Omental fat pad (tissue), 4 donors: ENCODE measurements at places on chromosomes 3 and 15. TPM values are rescaled to one million over a fixed set of nuclear protein-coding genes. Genes with fewer than 3 reads are reported as not detected.

DNA sequence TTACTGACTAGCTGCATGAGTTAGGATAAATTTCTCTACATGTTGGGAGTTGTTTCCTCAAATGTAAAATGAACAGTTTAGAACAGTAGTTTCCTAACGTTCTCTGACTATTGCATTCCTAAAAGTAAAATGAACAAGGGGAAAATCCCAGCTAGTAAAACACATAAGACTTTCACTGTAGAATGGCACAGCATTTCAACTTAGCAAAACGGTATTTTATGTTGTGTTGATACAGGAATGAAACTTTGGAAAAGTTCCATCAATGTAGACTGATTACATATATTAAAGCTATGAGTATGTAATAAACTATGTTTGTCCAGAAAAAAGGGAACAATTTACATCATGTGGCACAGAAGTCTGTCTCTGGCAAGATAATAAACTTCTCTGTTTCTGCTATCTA, 297.4 kb upstream of the EPHA3 start:
- no peak for DNase-seq

GRCh38 chr15:70385711-70386110, 288.0 kb upstream of the TLE3 start:
- no peak for DNase-seq

Gene SYNM
- 13.6 TPM for total RNA-seq

Gene KCNH8
- not detected for total RNA-seq

Gene FRMD5
- total RNA-seq, result 0.24 TPM

DNA sequence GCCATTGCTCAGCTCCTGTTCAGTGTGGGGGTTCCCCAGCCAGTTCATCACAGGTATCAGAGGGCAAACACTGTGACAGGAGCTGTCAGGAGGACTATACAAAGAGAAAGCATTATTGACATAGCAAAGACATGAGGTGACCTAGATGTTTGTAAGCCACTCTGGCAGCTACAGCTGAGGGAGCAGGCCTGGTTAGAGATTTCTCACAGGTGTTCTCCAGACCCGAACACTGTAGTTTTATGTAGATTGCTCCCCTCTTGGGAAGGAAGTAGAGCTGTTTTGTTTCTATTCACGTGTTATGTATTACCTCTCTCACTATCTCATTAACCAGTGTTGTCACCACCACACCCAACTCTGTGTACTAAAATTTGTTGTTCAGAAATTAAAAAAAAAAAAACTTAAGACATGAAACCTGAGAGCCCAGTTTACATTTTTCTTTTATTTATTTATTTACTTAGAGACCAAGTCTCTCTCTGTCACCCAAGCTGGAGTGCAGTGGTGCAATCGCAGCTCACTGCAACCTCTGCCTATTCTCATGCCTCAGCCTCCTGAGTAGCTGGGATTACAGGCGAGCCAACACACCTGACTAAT, 123.7 kb downstream of the RBPMS2 start:
- DNase-seq, result no peak

GRCh38 chr3:196096382-196096953, 14.6 kb upstream of the TFRC start:
- DNase-seq, result no peak

- DNase-seq, result no peak
Observed at GRCh38 chr3:106452096-106452495, 583.3 kb upstream of the CBLB start.

DNA sequence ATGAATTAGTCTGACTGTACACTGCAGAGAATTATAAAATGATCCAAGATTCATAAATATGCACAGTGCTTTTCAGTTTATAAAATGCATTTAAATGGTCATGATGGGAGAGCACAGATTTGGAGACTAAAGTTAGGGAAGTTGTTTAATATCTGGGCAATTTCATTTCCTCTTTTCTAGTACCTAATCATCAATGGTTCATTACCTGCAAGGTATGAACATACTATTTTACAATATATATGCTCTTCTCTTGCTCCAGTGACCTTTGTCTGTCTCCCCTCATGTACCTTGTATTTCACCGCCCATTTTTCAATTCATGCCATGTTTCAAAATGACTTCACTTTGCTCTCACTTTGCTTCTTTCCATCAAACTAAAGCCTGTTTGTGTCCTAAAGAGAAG, 114.5 kb downstream of the SUCNR1 start:
- no peak for DNase-seq

Gene ITIH1
- not detected for total RNA-seq

DNA sequence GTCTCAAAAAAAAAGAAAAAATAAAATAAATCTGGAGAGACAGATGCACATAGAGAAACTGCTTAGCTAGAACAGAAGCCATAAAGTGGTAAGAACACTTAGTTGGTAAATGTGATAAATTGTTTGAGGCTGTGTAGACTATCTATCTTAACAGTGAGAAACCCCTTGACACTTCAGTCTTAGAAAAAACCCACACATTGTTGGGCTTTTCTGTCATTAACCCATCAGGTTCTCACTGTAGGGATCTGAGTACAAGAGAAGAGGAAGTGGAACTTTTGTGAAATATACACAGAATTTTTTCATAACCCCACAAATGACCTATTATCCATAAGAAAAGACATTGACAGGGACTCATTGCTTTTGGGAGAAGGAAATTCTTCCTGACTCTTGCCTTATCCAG, 24.4 kb downstream of the TP63 start:
- no peak for DNase-seq

Gene CLK3
- total RNA-seq, result 86.8 TPM

Gene SLC27A2
- total RNA-seq, result 2.3 TPM

DNA sequence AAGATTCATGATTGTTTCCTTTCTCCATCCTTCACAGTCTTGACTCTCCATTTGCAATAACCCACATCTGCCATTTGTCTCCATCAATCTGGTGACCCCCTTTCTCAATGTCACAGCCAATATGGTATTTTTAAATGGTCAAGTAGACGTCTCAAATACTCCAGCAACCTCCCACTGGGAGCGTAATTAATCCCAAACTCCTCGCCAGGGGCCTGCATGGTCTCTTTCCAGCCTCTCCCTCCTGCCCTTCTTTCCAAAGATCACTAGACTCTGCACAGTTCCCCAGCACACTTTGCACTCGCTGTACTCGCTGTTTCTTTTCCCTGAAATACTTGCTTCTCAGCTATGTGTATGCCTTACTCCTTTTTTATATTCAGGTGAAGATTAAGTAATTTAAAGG, 115.3 kb downstream of the PLCH1 start:
- DNase-seq, result no peak

DNA sequence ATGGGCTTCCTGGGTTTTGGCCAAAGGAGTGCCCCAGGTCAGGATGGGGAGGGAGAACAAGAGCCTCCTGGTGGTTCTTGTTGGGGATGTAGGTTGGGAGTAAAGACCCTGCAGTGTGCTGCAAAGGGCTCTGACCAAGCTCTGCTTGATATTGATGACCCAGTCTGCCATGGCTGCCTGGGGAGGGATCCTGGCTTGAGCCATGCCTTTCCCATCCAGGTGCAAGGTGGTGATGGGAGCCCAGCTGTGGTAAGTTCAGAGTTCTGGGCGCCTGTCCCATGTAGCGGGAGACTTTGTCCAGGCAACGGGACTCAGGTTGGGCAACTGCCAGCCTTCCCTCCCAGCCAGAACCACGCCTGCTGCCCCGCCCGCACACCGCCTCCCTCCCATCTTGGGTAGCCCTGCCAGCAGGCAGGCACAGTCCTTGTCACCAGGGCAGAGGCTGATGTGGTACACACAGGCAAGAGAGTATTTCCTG, 2.6 kb downstream of the GNAI2 start:
- DNase-seq, result no peak

GRCh38 chr15:77607111-77607893, 25.4 kb downstream of the LINGO1 start:
- no peak for DNase-seq

Gene NANOGP8
- total RNA-seq, result 0.65 TPM

Gene PPARG
- 201 TPM for total RNA-seq

Gene LTK
- total RNA-seq, result 0.19 TPM

DNA sequence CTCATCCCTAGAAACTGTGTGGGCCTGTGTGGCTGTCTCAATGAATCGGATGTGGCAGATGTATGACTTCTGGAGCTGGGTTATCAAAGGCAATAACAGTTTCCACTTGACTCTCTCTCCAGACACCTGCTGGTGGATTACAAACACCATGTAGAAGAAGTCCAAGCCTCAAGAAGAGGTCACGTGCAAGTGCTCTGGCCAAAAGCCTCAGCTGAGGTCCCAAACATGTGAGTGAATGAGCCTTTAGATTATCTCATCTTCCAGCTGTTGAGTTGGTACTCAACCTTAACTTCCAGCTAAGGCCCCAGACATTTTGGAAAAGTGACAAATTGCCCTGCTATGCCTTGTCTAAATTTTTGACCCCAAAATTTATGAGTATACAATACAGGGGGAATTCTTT, 42.7 kb upstream of the IL12A start:
- no peak for DNase-seq

- no peak for DNase-seq
Observed at GRCh38 chr3:16031434-16031833, 143.0 kb upstream of the GALNT15 start.

- DNase-seq, result no peak
Observed at GRCh38 chr3:6608843-6609242, 252.1 kb upstream of the GRM7 start.

GRCh38 chr15:59611276-59612260, at the start of gene GCNT3:
TSS of gene GCNT3 (plus strand) at chr15:59611783. CDS start at chr15:59618239, 6,456 bp downstream.
- DNase-seq, result no peak

DNA sequence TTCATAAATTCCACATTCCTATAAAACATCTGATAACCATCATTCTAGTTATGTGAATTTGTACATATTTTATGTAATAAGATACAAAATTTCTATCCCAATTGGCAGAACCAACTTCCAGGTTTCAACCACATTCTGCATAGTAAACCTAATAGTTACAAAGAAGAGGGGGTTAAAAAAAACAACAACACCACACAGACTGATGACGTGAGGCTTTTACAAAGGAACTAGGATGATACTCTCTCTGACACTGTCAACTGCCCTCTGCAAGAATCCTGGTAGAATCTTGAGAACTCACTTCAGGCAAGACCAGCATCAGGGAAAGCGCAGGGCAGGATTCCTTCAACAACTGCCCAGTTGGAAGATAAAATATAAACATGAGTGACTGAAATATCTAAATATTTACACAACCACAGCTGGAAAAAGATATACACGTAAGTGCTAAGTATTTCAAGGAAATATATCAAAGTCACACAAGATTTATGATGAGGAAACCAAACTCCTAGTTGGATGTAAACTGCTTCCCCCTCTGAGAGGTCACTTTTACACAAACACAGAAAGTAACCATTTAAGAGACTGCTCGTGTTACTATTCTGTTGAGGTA, 816.4 kb downstream of the ROBO1 start:
- DNase-seq, result no peak

DNA sequence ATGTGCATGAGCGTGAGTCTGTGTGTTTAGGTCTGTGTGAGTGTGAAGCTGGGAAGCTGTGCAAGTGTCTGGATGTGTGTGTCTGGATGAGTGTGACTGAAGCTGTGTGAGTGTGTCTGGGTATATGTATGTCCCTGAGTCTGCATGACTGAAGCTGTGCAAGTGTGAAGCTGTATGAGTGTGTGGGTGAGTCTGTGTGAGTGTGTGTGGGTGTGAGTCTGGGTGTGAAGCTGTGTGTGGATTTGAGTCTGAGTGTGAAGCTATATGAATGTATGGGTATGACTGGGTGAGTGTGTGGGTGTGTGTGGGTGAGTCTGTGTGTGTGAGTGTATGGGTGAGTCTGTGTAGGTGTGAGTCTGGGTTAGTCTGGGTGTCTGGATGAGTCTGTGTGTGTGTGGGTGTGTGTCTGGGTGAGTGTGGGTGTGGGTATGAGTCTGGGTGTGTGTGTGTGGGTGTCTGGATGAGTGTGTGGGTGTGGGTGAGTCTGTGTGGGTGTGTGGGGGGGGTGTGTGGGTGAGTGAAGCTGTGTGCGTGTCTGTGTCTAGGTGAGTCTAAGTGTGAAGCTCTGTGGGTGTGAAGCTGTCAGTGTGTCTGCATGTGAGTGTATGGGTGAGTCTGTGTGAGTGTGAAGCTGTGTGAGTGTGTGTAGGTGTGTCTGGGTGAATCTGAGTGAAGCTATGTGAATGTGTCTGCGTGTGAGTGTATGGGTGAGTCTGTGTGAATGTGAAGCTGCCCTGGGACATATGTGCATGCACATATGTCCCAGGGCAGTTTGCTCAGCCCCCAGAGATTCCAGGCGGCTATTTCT, 20.3 kb downstream of the MINAR1 start:
- DNase-seq, result no peak

Gene CSPG5
- 1.1 TPM for total RNA-seq

Gene RHCG
- 15.5 TPM for total RNA-seq

DNA sequence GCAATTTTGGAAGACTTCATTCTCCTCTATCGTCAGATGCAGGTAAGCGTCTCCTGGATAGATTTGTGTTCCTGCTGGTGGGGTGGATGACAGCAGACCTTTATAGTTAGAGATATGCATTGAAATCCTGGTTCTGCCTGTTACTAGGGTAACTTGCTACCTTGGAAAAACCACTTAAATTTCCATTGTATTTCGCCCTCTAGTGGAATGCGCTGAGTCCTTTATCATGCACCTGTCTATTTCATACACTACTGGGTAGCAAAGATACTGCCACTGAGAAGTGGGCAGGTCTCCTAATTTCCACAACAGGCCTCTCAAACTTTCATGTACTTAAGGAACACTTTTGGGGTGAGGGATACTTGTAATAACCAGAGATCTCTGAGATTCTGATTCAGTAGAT, 209.5 kb upstream of the SUCLG2 start:
- no peak for DNase-seq
